ENCODE measurements at places on chromosomes 12 and 14.

DNA sequence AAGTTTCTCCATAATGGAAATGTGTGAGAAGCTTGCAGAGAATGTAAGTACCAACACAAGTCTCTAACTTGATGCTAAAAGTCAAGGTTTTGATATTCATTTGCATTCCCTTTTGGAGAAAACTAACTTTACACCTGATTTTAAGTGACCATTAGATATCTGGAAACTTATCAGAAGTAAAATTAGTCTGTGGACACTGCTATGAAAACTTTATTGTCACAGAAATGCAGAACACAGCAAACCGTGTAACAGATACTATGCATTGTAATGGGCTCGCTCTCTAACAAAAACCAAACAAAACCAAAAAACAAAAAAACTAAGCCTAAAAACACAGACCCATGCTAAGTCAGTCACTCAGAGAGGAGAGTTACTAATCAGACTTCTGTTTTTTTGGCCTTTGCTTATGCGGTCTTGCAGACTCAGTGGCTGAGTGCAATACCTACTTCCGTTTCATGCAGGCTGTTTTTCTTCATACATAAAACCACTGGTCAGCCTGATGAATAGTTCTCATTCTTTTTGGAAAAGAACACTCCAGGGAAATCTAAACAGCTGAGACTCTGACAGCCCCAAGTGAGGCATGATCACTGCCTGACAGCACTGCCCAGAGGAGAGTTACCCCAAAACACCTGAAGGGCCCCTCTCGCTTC lies 35.7 kb downstream of the NRDE2 start:
- DNase-seq: no peak

DNA sequence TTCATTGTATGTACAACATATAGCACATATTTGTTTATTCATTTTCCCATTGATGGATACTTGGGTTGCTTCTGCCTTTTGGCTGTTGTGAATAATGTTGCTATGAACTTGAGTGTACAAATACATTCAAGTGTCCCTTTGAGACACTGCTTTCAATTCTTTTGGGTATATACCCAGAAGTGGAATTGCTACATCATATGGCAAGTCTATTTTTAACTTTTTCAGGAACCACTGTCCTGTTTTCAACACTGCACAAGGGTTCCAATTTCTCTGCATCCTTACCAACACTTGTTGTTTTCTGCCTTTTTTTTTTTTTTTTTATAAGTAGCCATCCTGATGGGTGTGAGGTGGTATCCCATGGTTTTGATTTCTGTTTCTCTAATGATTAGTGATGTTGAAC lies 15.9 kb downstream of the RBMS2 start:
- no peak for DNase-seq

- no peak for DNase-seq
Observed at GRCh38 chr14:93173943-93174395, 10.7 kb downstream of the MOAP1 start.

DNA sequence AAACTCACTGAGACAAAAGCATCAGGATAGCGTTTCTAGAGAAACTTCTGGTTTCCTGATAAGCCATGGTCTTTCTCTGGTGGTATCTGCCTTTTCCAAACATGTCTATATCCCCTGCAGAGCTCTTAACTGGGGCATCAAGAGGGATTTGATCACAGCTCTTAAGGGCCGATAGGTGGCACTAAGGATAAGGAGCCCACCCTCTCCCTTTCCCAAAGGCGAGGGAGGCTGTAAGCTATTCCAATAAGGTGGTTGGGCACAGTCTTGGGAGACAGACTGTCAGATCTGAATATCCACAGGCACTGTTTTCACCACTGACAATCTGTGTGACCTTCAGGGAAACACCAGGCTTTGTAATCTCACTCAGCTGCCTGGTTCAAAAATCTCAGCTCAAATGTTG lies 206.0 kb downstream of the ADGRD1 start:
- DNase-seq: no peak

DNA sequence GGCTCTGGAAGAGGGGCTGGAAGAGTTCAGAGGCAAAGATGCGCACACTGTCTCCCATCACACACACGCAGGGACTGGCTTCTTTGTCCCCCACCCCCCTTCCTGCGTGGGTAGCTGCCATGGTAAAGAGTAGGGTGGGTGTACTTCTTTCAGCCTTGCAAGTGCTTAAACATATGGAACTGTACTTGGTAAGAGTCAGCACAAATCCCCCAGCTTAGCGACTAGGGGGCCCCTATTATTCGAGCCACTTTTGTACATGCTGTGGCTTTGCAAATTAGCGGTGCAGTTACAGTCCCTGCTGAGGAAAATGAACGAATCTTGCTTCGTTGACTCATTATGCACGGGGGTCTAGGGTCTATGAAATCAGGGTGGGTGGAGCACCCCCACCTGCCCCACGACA lies 123.8 kb downstream of the AACS start:
- DNase-seq: no peak

DNA sequence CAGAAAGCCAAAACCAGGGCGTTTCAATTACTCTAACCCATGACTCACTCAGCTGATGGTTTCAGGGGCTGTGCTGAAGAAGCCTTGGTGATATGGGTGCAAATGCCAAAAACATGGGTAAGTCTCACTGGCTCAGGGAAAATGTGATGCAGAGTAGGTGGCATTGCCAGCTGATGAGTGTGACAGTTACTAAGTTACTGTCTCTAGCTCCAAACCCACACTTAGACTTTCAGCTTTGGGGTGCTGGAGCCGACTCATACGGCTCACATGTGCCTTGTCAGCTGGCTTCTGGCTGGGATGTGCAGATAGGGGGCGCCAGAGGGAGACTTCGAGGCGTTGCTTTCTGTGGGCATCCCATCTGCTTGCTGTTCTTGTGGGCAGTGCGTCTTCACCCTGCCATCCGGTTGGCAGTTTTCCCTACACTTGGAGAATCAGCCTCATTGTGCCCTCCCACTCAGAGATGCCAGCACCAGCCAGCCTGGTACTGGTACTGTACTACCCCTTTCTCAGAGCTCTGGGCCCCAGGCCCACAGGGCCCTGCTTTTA lies 11.1 kb upstream of the KRT7 start:
- no peak for DNase-seq

GRCh38 chr12:86543716-86544115 lies 287.5 kb upstream of the MGAT4C start:
- DNase-seq: no peak

DNA sequence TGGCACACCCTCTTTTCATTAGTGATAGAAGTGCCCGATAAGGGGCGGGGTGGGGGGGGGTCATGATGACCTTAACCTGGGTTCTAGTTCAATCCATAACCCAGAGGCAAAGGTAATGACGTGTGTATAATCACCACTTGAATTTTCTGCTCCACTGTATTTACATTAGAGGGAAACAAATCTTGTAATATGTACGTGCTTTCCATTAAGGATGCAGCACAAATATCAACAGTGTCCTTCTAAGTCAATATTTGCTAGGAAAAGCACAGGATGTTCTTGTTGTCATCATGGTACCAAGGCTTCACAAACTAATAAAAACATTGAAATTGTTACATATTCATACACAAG lies 121.2 kb upstream of the SLC38A2 start:
- no peak for DNase-seq

GRCh38 chr12:89251342-89252271 lies 100.7 kb downstream of the DUSP6 start:
- DNase-seq: no peak

GRCh38 chr12:132813443-132813842 lies 15.2 kb downstream of the GOLGA3 start:
- DNase-seq: no peak
